K562 (cell line): ENCODE measurements at places on chromosomes 12 and 14. TPM values are rescaled to one million over a fixed set of nuclear protein-coding genes. Genes with fewer than 3 reads are reported as not detected.
A peak's percentile ranks its signal among the peaks of the same experiment; 100 is the strongest.

- no peak overlapping the region for H3K27ac ChIP-seq
- peaks cover 15% of the 10 kb centered on the region for H3K36me3 ChIP-seq
- no peak overlapping the region for H3K4me3 ChIP-seq
- DNase-seq: no peak
- no peaks in the 10 kb centered on the region for H3K27me3 ChIP-seq
- peaks cover 14% of the 10 kb centered on the region for H3K4me1 ChIP-seq
Measured at GRCh38 chr12:56450241-56450640, 1.0 kb upstream of the TIMELESS start.

DNA sequence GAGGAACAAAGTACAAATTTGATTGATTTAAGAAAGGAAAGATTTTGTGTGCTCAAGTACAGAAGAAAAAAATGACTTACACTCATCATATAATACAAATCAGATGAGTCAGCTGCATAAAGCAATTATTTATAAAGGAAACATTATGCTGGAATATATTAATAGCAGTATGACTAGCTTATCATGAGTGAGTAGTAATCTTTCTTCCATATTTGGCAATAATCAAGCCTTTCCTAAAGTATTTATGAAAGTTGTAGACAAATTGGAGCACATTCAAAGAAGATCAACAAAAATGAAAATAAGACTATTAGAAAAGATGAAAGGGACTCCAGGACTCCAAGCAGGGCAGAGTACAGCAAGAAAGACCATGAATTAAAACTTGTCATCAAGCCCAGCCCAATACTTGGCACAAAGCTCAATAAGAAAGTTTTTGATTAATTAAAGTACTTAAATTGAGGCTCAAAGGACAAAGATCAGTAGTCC is 32.8 kb downstream of the CCER1 start:
- no peak overlapping the region for H3K27ac ChIP-seq
- H3K4me3 ChIP-seq: no peak overlapping the region
- DNase-seq: no peak
- no peaks in the 10 kb centered on the region for H3K27me3 ChIP-seq
- no peaks in the 10 kb centered on the region for H3K4me1 ChIP-seq

DNA sequence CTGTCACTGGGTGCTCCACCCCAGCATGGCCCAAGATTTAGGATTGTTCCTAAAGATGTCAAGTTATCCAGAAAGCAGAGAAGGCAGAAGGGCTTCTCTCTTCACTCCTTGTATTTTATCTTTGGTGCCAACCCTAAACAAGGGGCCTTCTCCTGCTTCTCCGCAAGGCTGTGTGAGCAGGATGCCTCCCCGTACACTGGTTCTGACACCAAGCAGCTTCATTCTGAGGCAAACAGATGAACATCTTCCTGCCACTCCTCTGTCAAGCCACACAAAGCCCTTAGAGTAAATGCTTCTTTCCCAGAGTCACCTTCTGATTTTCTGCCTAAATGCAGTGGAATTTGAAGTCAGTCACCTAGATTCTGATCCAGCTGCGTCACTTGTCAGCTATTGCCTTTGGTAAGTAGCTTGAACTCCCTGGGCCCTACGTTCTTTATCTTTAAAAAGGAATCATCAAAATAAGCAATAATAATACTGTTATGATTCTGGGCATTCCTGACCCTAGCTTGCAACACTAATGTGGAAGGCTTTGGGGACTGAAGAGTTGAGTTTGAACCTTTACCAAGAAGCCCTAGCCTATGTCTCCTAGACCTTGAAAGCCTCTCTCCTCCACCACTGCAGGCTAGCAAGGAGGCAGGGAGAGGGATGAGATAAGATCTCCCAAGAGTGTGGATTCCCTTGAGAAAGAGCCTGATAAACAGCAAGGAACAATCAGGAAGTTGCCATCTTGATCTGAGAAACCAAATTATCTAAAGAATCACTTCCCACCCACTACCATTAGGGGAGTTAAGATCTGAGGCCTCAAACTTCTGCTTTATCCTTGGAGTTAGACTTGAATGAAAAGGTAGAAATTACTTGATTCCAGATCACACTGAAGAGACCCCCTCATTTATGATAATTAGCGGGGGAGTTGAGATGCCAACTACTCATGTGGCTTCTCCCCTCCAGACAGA is 5.7 kb downstream of the KRT73 start:
- no peak overlapping the region for H3K4me3 ChIP-seq
- no peaks in the 10 kb centered on the region; the same call in 2 of the 3 replicates for H3K4me1 ChIP-seq
- H3K27me3 ChIP-seq: peaks cover 40% of the 10 kb centered on the region
- no peak for DNase-seq
- no peaks in the 10 kb centered on the region for H3K36me3 ChIP-seq

- peaks cover 10% of the 10 kb centered on the region; the same call in 1 of the 3 replicates for H3K36me3 ChIP-seq
- peak; percentile 80 for DNase-seq
- no peaks in the 10 kb centered on the region for H3K27me3 ChIP-seq
- peak overlapping the region; percentile 80 for H3K4me3 ChIP-seq
Measured at GRCh38 chr12:51269174-51270066, 795 bp downstream of the SMAGP start.

- H3K27me3 ChIP-seq: no peaks in the 10 kb centered on the region
- H3K4me3 ChIP-seq: no peak overlapping the region
- no peaks in the 10 kb centered on the region for H3K4me1 ChIP-seq
- H3K36me3 ChIP-seq: no peaks in the 10 kb centered on the region
Measured at GRCh38 chr12:15786772-15787171, 2.4 kb downstream of the EPS8 start.

DNA sequence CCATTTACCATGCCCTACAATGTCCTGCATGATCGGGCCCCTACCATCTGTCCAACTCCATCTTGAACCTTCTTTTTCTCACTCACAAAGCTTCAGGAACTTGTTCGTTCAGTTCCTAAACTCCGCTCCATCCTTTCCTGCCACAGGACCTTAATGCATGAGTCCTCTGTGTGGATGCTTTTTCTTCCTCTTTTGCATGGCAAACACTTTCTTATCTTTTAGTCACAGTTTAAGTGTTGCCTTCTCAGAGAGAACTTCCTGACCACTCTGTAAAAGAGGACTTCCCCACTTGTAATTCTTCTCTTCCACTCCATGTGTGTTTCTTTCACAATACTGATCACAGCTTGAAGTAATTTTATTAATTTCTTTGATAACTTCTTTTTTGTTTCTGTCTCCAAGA is 54.4 kb upstream of the ETV6 start:
- H3K27ac ChIP-seq: no peak overlapping the region
- no peak overlapping the region for H3K4me3 ChIP-seq
- no peak for DNase-seq
- H3K27me3 ChIP-seq: peaks cover 20% of the 10 kb centered on the region
- no peaks in the 10 kb centered on the region for H3K4me1 ChIP-seq
- H3K36me3 ChIP-seq: no peaks in the 10 kb centered on the region

The CIROP gene
- not detected in 2 replicates for total RNA-seq

The ENDOU gene
- total RNA-seq: not detected in 2 replicates

The ANKRD33 gene
- 0.20 TPM in 1 of 2 replicates, not detected in the other for total RNA-seq

The GCH1 gene
- total RNA-seq: 7.6 and 7.9 TPM in 2 replicates

The DIP2B gene
- total RNA-seq: 22.9 and 23.7 TPM in 2 replicates
